ENCODE measurements at places on chromosomes 3 and 15. TPM values are rescaled to one million over a fixed set of nuclear protein-coding genes. Genes with fewer than 3 reads are reported as not detected.

Gene MESP2
- not detected for total RNA-seq

Gene GRM7
- not detected for total RNA-seq

Gene TEX9
- 0.35 TPM for total RNA-seq

Gene CYP19A1
- total RNA-seq = 0.09 TPM

Gene COMMD4
- 79.5 TPM for total RNA-seq

Gene XYLB
- 11.6 TPM for total RNA-seq

Gene TMC3
- total RNA-seq = not detected

Gene OIP5
- total RNA-seq = 15.8 TPM

Gene FBXL2
- not detected for total RNA-seq

DNA sequence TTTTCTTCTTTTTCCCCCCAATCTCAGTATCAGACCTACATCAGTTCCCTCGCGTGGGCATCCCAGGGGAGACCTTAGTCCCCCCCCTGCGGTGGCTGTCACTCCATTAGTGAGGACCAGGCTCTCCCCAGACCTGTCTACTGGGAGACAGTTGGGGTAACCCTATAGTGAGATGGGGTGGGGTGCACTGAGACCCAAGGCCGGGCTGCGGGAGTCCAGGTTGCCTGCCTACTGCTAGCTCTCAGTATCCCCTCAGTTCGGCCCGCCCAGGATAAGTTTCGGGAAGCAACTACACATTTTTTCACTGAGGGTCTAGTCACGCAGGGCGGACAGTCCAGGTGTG lies 671 bp upstream of the DCUN1D1 start:
- no peak for DNase-seq

DNA sequence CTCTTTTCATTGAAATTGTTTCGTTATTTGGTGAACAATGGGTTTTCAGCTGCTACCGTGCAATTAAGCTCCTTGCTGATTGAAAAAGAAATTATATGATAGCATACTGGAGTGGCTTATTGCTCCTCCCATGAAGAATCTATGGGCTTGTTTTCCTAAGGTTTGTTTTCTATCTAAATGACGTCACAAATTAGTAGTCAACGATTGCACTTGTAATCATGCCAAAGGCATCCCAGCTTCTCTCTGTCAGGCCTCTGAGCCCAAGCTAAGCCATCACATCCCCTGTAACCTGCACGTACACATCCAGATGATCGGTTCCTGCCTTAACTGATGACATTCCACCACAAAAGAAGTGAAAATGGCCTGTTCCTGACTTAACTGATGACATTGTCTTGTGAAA lies 388.0 kb upstream of the LMCD1 start:
- DNase-seq = no peak

GRCh38 chr3:8931342-8931741 lies 31.9 kb downstream of the RAD18 start:
- DNase-seq = no peak

- no peak for DNase-seq
These were observed 107.7 kb downstream of the TCF12 start for GRCh38 chr15:57026016-57026592.

DNA sequence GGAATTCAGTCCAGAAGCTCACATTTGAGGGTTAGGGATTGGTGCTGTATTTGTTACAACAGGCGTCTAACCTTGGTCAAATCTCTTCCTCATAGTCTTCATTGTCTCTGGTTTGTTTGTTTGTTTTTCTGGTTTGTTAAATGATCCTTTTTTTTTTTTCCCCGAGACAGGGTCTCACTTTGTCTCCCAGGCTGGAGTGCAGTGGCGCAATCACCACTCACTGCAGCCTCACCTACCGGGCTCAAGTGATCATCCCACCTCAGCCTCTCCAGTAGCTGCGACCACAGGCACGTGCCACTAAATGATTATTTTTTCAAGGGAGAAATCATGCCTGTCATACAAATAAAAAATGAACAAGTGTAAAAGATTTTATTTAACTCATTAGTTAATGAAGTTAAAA lies 14.3 kb upstream of the ADPGK start:
- DNase-seq = no peak

- DNase-seq = no peak
These were observed 80.2 kb downstream of the FMN1 start for GRCh38 chr15:33114374-33114717.

DNA sequence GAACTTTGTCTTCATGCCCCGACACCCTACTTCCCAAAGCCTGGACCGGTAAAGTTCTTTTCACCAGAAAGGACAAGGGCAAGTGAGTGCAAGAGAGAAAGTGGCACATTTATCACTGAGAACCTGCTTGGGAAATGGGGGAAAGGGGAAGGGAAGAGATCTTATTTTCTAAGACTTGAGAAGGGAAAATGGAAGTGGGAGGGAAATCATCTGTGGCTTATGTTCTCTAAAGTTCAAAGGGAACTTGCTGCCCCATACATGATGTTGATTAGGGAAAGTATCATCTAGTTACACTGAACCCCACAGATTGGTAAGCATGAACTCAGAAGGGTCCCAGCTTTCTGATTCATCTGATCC lies 199.5 kb upstream of the LPP start:
- no peak for DNase-seq

- DNase-seq = no peak
These were observed 18.7 kb downstream of the MCCC1 start for GRCh38 chr3:183080628-183081027.

GRCh38 chr15:101262551-101262950 lies 10.7 kb upstream of the CHSY1 start:
- no peak for DNase-seq

DNA sequence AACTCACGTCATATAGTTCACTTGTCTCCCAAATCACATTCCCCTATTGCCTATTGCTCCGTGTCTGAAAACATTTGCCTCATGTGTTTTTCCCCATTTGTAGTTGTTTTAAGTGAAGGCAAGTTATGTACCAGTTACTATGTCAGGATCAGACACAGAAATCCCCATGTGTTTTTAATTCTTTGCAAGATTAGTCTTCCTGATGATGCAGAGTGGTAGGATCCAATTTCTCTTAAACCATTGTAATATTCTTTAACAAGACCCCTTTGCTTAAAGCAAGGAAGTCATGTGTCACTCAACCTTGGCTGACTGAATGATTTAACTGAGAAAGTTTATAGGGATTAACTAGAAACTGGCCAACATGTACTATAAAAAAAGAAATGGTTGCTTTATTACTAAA lies 164.4 kb downstream of the OPA1 start:
- DNase-seq = no peak

GRCh38 chr15:72203507-72203837 lies 5.9 kb upstream of the GRAMD2A start:
- no peak for DNase-seq

DNA sequence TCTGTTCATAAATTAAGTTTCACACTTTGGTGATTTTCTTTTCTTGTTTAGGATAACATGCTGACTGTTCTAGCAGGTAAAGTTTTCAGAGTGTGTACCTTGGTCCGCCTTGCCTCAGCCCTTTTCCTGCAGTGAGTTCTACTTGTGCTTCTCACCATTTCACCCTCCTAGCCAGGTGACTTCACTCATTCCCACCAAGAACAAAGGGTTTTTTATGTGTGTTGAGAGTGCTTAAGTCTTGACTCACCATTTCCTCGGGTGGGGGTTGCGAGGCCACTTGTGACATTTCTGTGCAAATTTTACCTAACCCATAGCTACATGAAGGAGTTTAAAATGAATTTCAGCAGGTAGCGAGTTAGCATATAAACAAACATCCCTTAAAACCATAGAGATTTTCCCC lies 81.4 kb downstream of the C3orf38 start:
- DNase-seq = no peak

DNA sequence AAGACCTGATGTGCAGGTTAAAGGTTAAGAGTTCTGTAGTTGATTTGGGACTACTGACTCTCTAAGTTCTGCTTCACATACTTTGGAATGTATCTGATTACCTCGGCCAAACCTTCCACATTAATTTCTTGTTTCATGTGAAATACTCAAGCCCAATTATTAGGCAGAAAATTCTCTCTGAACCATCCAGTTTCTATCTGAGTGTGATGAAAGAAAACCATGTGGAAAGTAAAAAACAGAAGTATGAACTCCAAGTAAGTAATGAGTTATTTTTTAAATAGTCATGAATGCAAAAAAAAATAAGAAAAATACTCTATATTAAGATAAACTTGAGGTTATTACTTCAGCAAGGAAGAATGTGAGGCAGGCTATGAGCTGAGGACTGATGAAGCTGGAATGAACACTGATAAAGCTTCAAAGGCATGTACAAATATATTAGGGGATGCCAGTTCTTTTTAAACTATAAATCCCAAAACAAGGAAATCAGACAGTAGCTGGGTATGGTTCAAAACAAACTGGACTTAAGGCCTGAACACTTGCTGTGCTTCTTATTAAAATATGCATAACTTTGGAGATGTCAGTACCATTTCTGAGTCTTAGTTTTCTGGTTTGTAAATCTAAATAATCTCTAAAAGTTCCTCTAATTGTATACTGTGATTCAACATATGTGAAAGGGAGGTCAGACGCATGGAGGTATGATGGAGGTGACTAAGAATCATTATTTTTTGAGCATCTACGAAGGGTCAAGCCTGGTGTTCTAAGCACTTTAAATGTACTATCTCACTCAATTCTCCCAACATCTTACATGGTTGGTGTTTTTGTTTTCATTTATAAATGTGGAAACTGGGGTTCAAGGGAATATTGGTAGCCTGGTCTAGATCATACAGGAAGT lies 59.6 kb downstream of the COL6A6 start:
- DNase-seq = no peak

DNA sequence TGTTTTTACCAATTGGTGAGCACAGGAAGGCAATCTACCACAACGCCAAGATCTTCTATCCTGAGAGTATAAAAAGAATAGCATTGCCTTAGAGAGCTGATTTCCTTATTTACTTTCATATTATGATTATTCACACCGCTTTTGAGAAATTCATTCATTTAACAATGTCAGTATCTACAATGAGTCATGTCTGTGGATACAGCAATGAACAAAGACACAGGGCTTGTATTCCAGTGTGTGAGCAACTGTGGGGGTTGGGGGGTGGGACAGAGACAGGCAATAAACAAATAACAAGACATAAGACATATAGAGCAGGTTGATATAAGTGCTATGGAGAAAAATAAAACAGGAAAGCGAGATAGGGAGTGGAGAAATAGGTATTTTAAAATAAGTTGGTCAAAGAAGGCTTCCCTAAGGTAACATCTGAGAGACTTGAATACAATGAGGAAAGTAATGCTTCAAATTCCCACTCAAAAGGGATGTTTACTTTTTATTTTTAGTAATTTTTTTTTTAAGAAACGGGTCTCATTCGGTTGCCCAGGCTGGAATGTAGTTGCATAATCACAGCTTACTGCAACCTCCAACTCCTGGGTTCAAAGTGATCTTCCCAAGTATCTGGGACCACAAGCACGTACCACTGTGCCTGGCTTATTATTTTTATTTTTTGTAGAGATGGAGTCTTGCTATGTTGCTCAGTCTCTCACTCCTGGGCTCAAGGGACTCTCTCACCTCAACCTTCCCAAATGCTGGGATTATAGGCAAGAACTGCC lies 45.7 kb downstream of the PGBD4 start:
- no peak for DNase-seq

DNA sequence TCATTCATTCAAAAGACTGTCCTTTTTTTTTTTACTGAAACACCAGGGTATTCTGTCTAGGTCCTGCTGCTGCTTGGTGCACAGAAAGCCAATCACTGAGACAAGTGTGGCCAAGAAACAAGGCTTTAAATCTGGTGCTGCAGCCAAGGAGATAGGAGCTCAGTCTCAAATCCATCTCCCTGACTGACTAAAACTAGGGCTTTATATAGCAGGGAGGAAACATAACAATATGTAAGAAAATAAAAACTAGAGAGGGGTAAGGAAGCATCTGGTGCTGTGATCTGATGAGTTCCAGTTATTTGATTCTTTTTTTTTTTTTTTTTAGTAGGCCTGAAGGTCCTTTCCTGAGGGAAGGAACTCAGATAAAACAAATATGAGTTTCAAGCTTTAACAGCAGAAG lies 139.8 kb downstream of the ATG7 start:
- DNase-seq = no peak

- peak; percentile 97 for DNase-seq
These were observed 8.3 kb downstream of the ANKRD63 start for GRCh38 chr15:40274350-40275274.

DNA sequence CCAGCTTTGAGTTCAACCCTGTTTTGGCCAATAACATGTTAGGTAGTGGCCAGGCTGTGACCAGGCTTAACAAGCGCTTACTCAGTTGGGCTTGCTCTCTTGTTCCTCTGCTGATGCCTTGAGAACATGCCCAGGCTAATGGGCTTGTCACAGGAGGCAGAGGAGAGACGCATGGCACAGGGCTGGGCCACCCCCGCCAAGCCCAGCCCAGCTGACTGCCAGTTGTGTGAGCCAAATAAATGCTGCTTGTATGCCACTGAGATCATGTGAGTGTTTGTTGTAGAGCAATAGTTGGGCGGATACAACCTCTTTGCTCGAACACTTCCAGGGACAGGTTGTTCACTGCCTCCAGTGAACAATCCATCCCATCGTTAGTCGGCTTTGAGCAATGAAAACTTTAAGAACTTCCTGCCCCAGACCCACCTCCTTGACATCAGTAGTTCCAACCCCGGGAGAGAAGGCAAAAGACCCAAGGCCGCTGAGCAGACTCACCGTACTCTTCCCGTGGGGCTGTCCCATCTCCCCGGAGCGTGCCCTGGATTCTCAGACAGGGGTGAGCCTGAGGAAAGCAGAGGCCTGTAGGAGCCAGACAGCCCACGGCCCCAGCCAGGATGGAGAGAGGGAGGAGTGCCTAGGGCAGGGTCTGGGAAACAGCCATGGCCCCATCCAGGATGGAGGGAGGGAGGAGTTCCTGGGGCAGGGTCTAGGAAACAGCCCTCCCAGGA lies 4.1 kb downstream of the PLA2G4F start:
- DNase-seq = no peak

DNA sequence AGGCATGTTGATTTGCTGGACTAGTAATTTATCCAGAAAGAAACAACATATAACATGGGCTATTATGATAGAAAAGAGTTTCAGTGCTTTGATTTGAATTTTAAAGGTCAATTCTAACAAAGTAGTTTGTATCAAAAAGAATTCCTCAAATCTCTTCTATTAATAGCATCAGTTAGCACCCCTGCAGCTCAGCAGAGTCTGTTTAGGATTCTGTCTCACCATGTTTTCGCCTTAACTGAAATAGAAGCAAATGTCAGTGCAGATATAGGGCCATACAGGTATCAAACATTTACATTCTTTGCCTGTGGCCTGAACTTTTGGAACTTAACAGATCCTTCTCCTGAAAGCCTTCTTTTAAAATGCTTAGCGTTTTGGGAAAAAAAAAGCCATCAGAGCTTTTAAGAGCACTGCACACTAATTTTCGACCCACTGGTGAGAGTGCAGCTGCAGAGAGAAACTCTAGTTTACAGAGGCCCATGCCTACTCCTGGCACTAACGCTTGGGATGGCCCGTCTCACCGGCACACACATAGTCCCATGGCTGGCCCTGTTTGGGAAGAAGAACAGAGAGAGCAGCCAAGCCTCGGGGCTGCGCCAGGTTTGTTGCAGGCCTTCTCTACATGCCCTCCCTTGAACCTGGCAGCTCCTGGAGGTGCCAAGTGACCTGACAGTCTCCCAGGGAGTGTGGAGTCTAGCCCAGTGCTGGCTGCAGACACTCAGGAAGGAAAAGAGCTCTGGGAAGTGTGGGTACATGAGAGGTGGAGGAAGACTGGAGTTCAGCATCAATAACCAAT lies 9.9 kb upstream of the PAQR9 start:
- DNase-seq = no peak

- no peak for DNase-seq
These were observed 38.2 kb downstream of the ABI3BP start for GRCh38 chr3:100954990-100955389.
